ENCODE measurements at places on chromosomes 1 and 21.

- no peak for DNase-seq
These were observed 5.1 kb upstream of the PTPRC start for GRCh38 chr1:198633675-198634121.

GRCh38 chr21:45283611-45284455, 3.9 kb downstream of the POFUT2 start:
- no peak for DNase-seq

- DNase-seq, result no peak
These were observed 309.5 kb downstream of the NPHP4 start for GRCh38 chr1:5682626-5683225.

GRCh38 chr21:14752345-14752909, 206.3 kb upstream of the SAMSN1 start:
- no peak for DNase-seq

- DNase-seq, result no peak
These were observed 12.4 kb downstream of the SLC30A1 start for GRCh38 chr1:211566431-211567025.

GRCh38 chr1:155697046-155697445, 8.2 kb downstream of the DAP3 start:
- no peak for DNase-seq

DNA sequence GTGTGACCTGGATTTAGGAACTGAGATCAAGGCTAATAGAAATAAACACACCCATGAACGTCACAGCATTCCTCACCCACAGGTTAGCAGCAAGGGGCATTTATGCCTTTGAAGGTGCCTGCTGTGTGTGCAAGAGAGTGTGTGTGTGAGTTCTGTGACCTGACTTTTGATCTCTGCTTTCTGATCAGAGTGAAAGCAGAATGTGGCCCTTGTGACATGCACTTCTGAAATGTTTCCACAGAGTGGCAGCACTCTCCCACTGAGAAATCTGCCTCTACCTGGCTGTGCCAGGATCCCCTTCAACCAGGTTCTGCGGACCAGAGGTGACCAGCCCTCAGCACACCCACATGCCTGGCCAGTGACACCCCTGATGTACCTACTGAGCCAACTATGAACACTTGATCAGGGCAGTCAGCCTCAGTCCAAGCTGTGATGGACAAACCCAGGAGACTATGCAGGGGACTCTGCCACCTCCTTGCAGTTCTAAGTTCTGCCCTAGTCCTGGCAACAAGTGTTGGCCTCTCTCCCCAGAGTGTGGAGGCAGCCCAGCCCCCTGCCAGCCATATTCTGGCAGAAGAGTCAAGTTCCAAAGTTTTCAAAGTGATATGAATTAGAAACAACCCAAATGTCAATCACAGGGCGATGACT, 41.0 kb downstream of the RXRG start:
- no peak for DNase-seq

- no peak for DNase-seq
These were observed 16.8 kb downstream of the TRPM2 start for GRCh38 chr21:44370027-44370735.

GRCh38 chr1:41353744-41354143, 7.5 kb upstream of the FOXO6 start:
- no peak for DNase-seq

GRCh38 chr1:53071167-53071865, 9.3 kb downstream of the PODN start:
- DNase-seq, result no peak

GRCh38 chr1:237031480-237031879, 10.5 kb upstream of the RYR2 start:
- DNase-seq, result no peak

GRCh38 chr1:173050865-173051264, at the start of gene TNFSF18:
Gene TNFSF18 (minus strand): TSS chr1:173050941. CDS start chr1:173050896, 45 bp downstream.
- DNase-seq, result no peak

DNA sequence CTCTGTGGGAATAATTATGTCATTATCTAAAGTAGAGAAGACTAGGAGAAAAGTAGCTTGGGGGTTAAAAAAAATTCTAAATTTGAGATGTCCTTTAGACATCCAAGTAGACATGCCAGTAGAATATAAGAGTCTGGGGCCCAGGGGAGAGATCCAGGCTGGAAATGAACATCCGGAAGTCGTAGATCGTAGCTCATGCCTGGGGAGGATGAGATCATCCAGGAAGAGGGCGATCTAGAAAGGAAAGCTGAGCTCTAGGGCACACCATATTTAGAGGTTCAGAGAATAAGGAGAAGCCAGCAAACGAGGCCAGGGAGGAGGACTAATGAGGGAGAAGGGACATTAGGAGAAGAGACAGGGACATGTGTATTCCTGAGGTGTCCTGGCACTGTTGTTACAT, 12.2 kb downstream of the NGF start:
- no peak for DNase-seq

- DNase-seq, result no peak
These were observed 34.8 kb upstream of the MAN1C1 start for GRCh38 chr1:25581764-25582163.
